Hematopoietic multipotent progenitor cell (in vitro differentiated cells): ENCODE measurements at places on chromosomes 5 and 9.

DNA sequence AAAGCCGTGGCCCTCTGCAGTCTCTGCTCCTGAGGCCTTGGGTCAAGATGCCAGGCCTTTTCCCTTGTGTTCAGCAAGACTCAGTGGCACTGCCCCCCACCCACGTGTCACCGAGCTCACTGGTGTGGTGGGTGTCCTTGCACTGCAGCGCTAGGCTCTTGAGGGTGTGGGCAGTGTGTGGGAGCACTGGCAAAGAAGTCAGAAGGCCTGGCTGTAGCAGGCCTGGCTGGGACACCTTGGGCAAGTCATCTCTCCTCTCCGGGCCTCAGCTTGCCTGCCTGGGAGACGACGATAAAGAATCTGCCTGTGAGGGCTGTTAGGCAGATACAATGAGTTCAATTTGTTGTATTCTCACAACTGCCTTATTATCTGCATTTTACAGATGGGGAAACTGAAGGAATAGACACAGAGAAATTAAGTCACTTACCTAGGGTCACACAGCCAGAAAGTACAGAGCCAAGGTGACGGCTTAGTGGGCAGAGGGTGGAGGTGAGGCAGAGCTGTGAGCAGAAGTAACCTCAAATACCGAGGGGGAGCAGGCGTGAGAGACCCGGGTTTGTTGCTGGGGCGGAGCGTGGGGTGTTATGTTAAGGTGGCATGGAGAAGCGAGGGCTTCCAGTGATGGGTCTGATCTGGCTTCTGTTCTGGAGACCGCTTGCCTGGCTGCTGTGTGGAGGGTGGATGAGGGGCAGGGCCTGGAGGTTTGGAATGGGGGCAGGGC lies 1.4 kb downstream of the TSPAN17 start:
- no peak for DNase-seq

- no peak for DNase-seq
These were observed 171.1 kb upstream of the FSTL4 start for GRCh38 chr5:133783481-133783880.

- no peak for DNase-seq
These were observed 15.9 kb upstream of the CDKN2AIPNL start for GRCh38 chr5:134427540-134428041.

GRCh38 chr9:18720691-18721090 lies 246.7 kb downstream of the ADAMTSL1 start:
- no peak for DNase-seq

- no peak for DNase-seq
These were observed 57.1 kb downstream of the KCNIP1 start for GRCh38 chr5:170560938-170561337.

- DNase-seq, result no peak
These were observed 5.5 kb upstream of the FBP2 start for GRCh38 chr9:94599102-94599501.

DNA sequence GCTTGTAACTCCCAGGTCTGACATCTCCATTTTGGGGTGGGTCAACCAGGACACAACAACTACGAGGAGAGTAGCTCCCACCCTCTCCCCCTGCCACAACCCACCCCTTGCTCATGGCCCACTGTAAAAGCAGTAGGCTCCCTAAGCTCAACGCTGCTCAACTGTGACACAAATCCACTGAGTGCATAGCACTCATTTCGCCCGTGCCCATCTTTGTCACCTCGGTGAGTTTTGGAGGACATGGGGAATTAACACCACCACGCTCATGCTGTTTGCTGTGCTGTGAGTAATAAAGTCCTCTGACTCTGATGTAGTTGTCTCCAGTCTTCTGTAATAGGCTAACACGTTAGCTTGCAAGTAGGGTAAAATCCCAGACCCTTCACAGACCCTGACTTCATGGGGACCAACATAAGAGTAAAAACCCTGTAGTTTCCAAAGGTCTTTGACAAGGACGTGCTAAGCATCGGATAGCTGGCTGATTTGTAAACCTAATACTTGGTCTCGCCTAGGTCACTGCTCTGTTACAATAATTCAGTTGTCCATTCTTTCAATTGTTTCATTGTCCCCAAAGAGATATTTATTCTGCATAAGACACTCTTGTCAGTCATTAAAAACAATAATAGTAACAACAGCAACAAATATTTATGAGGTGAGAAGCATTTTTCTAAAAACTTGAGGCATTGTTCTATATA lies 7.7 kb downstream of the PLGRKT start:
- DNase-seq, result no peak

DNA sequence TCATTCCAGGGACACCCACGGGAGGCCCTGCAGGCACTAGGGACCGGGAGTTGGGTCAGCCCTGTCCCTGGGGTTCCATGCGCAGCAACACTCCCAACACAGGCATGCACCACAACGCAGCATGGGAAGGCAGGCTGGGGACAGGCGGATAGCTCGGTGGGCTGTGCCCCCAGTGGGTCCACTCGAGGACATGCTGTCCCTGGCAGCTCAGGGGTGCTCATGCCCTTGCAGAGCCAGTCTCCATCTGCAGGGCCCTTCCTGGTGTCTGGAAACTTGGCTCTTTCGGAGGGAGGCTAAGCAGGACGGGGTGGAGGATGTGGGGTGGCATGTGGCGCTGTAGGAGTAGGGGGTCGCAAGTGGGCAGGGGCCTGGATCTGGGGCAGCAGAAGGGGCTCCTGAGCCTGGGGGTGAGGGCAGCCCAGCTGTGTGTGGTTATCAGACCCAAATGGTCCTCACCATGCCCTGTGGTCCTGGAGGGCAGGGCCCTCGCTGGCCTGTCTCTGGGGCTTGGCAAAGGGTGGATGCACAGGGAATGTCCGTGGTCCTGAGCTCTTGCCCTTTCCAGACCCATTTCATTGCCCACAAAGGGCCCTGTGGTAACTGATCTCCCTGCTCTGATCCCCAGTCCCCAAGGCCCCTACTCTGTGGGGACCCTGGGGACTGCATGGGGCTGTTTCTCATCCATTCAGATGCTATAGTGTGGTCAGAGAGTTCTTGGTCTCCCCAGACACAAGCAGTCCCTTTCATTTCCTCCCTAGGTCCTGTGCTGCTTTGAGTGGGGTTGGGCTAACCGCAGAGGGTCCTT lies 90.3 kb upstream of the PHYKPL start:
- DNase-seq, result no peak

DNA sequence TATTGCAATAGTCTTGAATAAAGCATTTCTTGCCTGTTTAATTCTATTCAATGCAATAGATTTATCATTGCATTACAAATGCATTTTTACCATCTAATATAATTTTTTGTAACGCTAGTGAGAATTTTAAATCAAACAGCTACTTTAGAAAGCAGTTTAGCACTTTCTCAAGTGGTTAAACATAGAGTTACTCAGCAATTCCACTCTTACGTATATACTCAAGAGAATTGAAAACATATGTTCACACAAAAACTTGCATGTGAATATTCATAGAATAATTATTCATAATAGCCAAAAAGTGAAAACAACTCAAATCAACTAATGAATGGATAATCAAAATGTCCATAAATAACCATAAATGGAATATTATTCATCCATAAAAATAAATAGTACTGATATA lies 244.7 kb downstream of the TMEM167A start:
- no peak for DNase-seq

- DNase-seq, result no peak
These were observed 105.1 kb upstream of the SLC25A48 start for GRCh38 chr5:135729321-135729786.

GRCh38 chr9:94086486-94087345 lies 2.5 kb downstream of the PTPDC1 start:
- DNase-seq, result no peak

- DNase-seq, result no peak
These were observed 330.1 kb downstream of the MAN2A1 start for GRCh38 chr5:110019780-110020179.

DNA sequence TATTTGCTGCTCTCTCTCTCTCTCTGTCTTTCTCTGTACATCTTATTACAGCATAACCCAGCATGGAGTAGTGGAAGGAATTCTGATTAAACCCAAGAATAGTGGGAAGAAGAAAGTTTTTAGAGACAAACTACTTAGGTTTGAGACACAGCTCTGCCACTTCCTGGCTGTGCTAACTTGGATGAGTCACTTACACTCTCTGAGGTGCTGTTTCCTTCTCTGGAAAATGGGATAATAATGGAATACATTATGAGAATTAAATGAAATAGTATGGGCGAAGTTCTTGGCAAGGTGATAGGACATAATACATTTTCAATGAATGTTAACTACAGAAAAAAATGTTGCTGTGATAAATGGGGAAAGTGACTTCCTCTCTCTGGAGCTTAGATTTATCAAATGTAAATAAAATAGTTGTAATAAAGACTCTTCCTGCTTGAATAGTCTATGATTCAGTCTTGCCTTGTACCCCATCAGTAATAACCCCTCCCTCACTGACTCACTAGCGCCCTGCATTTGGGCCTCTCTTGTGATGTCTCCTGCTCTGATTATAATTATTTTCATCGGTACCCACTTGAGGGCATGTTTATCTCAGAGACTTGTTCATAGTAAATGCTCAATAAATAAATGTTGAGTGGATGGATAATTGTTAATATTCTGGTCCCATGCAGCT lies 27.6 kb downstream of the KIF4B start:
- DNase-seq, result no peak

- DNase-seq, result no peak
These were observed 347.5 kb downstream of the SEMA5A start for GRCh38 chr5:9198394-9198793.

- no peak for DNase-seq
These were observed 171.7 kb downstream of the TTLL11 start for GRCh38 chr9:121921444-121921843.
